ENCODE measurements at places on chromosomes 2 and 18. TPM values are rescaled to one million over a fixed set of nuclear protein-coding genes. Genes with fewer than 3 reads are reported as not detected.

DNA sequence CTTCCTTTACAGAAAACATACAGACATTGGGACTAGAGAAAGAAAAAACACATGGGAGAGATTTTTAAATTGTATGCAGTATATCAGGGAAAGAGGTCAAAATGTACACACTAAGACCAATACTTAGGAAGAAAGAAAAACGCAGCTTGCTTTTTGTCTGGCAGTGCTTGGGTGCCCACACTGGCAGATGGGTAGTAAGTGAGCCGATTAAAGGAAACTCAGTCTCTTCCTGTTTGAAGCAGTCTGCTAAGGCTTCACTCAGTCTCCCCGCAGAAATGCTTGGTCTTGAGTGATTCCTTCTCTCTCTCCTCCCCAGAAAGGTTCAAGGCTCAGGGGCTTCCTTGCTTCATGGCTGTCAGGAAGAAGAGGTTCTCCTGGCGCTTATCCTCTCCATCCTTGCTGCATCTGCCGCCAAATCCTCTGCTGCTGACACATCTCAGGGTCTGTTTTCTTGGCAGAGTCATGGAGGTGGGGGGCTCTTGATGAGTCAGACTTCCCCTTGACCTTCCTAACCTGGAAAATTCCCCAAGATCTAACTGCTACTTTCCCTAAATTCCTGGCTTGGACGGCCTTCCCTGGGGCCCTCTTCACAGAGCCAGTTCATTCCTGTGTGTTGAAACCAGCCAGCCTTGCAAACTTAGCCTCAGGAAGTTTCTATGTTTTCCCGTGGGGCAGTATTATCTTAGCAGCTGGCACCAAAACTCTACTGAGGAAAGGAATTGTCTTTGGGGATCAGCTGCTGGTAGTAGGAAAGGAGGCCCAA, 10.5 kb upstream of the TMSB10 start:
- DNase-seq = peak; percentile 51

DNA sequence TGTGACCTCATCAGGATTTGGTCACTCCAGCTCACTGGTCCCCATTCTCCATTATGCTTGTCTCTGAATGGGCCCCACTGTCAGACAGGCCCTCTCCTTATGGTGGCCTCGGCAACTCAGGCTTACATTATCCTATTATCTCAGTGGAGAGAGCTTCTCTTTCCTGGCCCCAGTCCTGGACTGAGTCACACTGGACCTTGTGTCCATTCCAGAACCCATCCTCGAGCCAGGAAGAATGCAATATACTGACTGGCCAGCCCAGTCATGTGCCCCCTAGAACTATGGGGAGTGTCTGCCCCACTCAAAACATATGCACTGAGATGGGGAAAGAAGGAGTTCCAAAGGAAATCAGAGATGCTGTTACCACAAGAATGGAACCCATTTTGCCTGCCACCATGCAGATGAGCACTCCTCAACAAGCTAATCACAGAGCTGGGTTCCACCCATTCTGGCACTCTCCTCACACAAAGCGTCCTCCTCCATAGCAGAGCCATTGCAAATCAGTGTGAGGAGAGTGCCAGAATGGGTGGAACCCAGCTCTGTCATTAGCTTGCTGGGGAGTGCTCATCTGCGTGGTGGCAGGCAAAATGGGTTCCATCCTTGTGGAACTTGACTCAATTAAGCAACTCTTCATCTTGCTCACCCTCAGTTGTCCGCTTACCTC, 71.9 kb downstream of the CHRNA1 start:
- DNase-seq = no peak

CFAP65 gene
- 0.26 TPM for total RNA-seq

CDK15 gene
- 0.19 TPM for total RNA-seq

MEP1B gene
- not detected for total RNA-seq

C2orf72 gene
- total RNA-seq = 2.6 TPM

DNA sequence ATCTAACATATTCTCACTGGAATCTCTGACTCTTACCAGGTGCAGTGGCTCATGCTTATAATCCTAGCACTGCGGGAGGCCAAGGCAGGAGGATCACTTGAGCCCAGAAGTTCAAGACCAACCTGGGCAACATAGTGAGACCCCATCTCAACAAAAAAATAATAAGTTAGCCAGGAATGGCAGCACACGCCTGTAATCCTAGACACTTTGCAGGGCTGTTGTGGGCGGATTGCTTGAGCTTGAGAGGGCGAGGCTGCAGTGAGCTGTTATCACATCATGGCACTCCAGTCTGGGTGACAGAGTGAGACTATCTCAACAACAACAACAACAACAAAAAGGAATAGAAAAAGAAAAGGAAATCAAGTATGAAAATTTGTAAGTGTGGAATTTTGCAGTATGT, 306.5 kb upstream of the CYP26B1 start:
- no peak for DNase-seq

DNA sequence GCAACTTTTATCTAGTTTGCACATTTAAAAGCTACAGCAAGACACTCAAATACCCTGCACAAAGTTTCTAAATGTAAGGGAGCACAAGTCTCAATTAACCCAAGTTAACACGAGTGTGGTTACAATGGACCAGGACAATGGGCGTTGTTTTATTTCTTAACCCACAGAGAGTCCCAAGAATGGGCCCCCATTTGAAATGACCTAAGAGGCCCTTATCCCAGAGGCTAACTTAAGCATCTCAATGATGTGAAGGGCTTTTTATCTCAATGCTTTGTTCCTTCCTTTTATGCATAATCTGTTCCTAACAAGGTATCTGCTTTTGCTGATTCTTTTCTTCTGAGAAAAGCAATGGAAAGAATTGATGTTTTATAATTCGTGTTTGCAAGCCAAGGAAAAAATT, 151.5 kb upstream of the SALL3 start:
- no peak for DNase-seq

GRCh38 chr2:240601061-240601830, 14.7 kb downstream of the CAPN10 start:
- no peak for DNase-seq

DNA sequence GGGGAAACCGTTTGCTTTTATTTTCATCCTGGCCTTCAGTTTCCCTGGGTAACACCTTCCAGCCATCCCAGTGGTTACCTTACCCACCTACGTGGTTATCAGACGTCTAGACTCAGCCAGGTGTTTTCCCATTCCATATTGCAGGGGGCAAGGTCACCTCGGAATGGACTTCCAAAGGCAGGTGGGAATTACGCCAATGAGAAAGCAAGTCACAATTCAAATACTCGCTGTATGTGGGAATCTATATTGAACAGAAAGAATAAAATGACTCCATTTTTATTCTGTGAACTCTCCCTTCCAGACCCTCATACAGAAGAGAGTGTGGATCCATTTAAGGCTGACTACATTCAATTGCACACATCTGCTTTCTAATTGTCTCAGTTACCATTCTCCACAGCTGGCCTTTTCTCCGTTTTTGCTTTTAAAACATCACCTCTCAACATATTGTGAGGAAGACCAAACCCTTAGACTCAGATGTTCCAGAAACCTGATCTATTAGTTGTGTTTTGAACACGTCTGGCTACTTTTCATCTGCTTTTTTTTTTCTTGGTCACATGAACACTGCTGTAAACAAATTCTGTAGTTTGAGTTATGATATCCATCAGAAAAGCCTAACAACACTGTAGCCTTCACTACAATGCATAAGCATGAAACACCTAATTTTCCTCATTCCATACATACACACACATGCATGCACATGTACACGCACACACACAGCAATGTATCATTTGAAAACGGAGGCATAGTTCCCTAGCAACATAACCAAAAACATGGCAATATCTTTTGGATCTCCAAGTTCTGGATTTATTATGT, 59.8 kb downstream of the BCL2 start:
- no peak for DNase-seq

NT5C1B gene
- total RNA-seq = not detected

GPR35 gene
- 0.17 TPM for total RNA-seq

DNA sequence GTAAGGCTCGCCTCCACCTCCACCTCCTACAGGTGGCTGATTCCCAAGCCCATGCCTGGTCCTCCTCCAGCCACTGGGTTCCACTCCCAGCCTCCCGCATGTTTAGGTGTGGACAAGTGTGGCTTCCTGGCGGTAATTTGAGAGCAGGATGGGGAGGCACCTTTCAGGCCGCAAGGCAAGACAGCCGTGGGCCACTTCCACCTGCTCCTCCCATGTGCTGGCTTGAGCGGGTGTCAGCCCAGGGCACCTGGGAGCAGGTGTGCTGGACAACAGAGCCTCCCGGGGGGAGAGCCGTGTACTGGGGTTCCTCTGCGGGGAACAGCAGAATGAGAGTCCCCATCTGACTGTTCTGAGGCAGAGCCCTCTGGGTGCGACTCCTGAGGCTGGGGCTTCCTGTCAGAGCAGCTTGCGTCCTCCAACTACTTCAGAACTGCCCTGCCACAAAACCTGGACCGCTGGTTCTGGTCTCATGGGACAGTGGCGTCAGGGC, 83.9 kb downstream of the TPO start:
- DNase-seq = no peak

TMEM247 gene
- total RNA-seq = not detected

SERPINB11 gene
- not detected for total RNA-seq

DNA sequence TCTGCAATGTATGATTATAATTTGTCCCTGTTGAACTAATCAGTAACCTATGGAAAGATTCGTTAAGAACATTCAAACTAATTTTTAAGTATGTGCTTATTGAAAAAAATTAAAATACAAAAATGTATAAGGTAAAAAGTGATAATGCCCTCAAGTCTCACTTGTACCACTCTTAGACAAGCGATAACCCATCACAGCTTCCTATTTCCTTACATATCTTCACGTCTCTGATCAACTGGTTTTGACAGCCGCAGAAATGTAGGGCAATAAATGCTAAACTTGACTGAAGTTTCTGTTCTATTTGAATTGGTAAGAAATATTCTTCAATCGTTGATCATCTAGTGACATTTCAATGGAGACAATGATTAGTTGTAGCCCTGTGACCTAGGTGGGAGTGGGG, 112.5 kb downstream of the TCF4 start:
- no peak for DNase-seq

DNA sequence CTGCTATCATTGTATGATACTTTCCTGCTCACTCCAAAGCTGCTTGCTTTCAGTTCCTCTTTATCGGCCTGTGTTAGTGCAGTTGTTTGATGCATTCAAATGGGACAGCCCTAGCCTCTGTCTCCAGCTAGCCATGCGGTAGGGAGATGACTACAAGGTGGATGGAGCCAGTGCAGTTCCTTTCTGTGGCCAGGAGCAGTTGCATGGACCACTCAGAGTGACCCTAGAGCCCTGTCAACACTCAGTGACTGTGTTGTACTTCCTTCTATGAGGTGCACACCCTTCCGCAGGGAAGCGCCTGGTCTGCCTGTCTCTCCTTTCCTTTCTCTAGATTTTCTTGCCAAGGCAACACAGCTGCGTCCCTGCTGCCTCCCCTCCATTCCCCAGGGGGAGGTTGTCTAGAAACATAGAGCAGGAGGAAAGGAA, 33.8 kb downstream of the KCNS3 start:
- no peak for DNase-seq

COL3A1 gene
- 563 TPM for total RNA-seq

RETREG2 gene
- total RNA-seq = 120 TPM

DNA sequence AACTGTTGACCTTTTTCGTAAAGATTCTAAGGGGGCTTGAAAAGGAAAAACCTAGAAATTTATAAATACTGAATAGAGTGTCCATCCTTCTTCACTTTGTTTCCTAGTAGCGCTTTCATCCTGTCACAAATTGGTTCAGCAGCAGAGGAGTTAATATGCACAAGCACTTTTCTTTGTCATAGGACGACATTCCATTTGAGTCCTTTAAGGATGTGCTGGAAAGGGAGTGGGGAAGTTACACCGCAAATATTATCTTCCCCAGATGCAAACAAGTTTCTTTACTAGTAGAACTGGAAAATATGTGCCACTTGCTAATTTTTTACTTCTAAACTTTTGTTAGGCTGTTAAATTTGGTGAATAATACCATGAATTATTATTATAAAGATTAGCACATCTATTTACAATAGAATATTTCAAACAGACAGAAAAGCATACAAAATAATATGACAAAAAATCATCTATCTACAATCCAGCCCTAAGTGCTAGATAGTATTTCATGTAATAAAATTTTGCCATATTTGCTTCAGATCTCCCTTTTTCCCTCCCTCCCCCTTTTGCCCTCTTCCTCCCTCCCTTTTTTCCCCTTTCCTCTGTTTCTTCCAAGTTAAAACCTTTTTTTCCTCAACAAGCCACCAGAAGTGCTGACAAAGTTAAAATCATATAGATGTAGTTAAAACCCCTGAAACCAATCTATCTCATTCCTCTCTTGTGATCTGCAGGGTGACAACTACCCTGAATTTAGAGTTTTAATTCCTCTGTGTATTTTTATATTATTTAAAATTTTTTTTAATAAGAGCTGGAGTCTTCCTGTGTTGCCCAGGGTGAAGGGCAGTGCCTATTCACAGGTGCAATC, 50.5 kb upstream of the MAP4K3 start:
- peak; percentile 46 for DNase-seq

- no peak for DNase-seq
Measured at GRCh38 chr18:68284236-68284780, 430.6 kb downstream of the TMX3 start.

GRCh38 chr2:133458280-133458679, 110.0 kb downstream of the NCKAP5 start:
- no peak for DNase-seq
